ENCODE measurements at places on chromosomes 4 and X. TPM values are rescaled to one million over a fixed set of nuclear protein-coding genes. Genes with fewer than 3 reads are reported as not detected.

- no peak for DNase-seq
Measured at GRCh38 chrX:154010330-154011087, 9.2 kb downstream of the IRAK1 start.

GRCh38 chrX:13474164-13474516 is 95.3 kb upstream of the EGFL6 start:
- DNase-seq, result no peak

DNA sequence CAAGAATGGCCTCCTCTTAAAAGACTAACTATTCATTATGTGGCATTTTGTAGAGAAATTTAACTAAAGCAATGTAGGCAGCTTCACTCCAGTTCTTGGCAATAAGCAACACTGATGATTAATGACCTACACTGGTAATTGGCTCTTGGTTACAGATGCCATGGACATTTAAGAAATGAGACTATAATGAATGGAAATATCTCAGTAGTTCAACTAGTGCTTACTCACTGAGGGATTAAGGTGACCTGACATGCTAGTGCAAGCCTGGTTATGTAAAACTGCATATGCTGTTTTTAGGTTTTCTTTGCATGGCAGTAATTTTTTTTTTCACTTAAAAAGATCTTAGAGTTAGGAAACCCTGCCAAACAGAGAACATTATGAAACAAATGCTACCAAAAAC is 152.7 kb upstream of the AADAT start:
- no peak for DNase-seq

GRCh38 chr4:130851107-130851506 is 1755.2 kb downstream of the C4orf33 start:
- DNase-seq, result no peak

IGSF1 gene
- 0.15 TPM for polyA plus RNA-seq

FAM184B gene
- polyA plus RNA-seq, result 0.01 TPM

MAGEB10 gene
- polyA plus RNA-seq, result not detected

RAB33A gene
- polyA plus RNA-seq, result 0.13 TPM

GAGE1 gene
- polyA plus RNA-seq, result not detected
